CD4-positive, alpha-beta T cell treated with Interleukin-17A for 4 hours (primary cell): ENCODE measurements at places on chromosomes 7 and 10.

DNA sequence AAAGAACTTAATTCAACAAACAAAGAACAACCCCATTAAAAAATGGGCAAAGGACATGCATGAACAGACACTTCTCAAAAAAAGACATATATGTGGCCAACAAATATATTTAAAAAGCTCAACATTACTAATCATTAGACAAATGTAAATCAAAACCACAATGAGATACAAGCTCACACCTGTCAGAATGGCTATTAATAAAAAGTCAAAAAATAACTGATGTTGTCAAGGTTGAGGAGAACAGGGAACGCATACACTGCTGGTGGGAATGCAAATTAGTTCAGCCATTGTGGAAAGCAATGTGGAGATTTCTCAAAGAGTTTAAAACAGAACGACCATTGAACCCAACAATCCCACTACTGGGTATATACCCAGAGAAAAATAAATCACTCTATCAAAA lies 19.1 kb downstream of the ZFAND4 start:
- DNase-seq, result no peak

DNA sequence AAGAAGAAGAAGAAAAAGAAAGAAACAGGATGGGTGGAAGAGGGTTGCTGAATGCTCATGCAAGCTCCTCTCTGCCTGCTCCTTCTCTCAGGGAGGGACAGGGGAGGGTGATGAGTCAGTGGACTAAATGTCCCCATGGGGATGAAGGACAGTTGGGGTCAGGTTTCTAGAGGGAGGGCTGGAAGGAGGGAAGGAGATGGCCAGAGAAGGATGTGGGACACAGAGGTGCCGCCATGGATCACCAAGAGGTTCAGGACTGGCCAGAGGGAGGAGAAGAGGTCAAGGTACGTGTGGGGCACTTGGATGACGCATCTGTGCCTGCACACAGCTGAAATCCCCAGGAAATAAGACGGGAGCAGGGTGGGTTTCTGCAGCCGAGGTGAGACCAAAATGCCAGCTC lies 88.9 kb upstream of the GTF2I start:
- no peak for DNase-seq

GRCh38 chr10:4982764-4983226 lies 19.6 kb downstream of the AKR1C1 start:
- DNase-seq, result no peak

GRCh38 chr10:21758696-21759095 lies 224.7 kb downstream of the MLLT10 start:
- no peak for DNase-seq
